Cortex of kidney (tissue), 1 donor: ENCODE measurements at places on chromosomes 16 and 17.

DNA sequence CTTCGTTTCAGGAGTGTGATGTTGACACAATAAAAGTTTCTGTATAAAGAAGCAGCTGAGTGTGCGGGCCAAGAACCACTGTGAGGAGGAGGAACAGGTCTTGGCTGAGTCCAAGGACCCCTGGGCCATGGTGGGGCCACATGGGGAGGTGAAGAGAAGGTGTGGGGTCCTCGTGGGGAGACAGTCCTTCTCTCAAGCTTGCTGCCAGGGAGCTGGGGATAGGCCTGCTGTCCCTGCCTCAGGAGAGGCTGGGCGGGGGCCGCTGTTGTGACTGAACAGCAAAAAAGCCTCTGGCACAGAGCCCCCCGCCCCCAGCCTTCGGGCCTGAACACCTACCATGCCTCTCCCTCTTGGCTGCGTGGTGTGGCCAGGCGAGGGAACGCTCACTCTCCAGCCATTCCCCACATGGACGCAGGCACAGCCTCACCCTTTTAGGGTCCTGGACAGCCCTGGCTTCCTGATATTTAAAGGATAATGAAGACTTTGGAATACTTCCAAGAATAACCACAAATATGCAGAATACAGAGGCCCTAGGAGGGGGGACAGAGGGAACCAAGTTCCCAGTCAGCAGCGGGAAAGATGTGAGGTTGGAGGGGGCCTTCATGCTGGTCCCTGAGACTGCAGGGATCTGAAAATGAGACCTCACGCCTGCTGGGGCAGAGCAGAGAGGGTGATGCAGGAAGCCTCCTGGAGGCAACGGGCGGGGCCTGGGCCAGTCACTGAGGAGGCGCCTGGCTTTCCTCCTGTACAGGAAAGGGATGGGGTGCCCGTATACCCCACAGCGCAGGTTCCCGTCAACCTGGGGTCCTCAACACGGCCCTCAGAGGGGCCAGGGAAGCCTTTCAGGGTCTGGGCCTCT, 100.0 kb upstream of the CREBBP start:
- no peak for DNase-seq

- no peak for DNase-seq
These were observed 206.4 kb downstream of the ZFHX3 start for GRCh38 chr16:72841506-72841905.

DNA sequence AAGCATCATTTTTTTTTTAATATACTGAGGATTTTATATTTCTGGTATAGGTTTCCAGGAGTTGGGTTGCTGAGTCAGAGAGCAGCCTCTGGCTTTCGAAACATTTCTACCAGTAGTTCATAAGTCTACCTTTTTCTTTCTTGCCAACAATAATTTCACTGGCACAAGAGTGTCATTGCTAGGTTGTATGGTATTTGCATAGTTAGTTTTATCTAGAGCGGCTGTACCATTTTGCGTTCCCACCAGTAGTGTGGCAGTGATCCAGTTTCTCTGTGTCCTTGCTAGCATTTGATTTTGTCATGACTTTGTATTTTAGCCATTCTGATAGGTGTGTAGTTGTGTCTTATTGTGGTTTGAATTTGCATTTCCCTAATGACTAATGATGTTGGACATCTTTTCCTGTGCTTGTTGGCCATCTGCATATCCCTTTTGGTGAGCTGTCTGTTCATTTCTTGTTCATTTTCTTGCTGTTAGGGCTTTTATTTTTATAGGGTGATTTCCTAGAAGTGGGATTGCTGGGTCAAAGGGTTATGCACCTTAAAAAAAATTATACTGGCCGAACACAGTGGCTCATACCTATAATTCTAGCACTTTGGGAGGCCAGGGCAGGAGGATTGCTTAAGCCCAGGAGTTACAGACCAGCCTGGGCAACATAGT, 39.9 kb downstream of the SNX29 start:
- no peak for DNase-seq

GRCh38 chr17:8922451-8922850, 43.1 kb downstream of the PIK3R5 start:
- DNase-seq, result no peak

DNA sequence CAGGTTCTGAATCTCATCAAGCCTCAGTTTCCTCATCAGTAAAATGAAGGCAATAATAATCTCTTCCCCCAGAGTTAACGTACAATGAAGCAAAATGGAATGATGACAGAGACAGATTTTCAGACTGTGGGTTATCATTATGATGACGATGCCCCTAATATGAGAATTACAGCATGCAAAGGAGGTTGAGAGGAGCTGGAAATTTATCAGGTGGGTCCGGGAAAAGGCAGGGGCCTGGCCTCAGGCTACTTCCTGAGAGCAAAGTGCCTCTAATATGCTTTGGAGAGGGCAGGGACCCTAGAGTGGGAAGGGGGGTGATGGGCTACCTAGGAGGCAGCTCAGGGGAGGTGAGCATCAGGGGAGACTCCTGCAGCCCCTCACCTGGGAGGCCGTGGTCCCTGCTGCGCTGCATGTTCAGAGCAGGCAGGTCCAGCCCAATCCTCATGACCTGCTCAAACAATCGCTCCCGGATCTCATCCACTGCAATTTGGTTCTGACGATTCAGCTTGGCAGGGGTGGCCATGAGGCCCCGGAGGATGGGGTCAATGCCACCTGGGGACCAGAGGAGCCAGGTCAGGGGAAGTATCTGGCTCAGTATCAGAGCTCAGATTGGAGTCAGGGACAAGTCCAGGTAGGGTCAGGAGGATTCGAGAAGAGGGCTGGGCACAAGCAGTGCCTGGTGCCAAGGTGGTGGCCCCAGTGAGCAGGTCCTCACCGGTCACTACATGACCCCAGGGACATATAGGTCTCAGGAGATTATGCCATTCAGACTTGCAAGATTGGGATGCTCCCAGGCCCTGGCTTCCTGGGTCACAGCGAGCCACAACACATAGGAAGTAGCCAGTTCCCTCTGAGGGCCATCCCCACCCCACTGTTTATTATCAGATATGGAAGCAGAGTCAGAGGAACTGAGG, 8.1 kb downstream of the MPO start:
- no peak for DNase-seq

DNA sequence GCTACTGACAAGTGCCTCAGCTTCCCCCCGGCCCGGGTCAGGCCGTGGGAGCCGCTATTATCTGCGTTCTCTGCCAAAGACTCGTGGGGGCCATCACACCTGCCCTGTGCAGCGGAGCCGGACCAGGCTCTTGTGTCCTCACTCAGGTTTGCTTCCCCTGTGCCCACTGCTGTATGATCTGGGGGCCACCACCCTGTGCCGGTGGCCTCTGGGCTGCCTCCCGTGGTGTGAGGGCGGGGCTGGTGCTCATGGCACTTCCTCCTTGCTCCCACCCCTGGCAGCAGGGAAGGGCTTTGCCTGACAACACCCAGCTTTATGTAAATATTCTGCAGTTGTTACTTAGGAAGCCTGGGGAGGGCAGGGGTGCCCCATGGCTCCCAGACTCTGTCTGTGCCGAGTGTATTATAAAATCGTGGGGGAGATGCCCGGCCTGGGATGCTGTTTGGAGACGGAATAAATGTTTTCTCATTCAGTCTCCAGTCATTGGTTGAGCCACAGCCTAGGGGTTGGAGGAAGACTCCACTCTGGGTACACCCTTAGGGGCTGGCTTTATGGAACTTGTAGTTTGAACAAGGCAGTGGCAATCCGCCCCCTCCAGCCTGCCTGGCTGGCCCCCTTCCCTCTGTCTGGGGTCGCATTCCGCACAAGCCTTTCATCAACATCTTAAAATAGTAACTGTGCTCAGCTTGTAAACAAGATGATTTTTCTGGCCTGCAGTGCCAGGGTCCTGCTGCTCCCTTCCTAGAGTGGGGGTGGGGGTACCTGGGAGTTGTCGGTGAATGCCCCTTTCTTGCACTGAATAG, 4.1 kb downstream of the SYNGR2 start:
- no peak for DNase-seq

GRCh38 chr16:72979974-72980373, 68.0 kb downstream of the ZFHX3 start:
- no peak for DNase-seq

DNA sequence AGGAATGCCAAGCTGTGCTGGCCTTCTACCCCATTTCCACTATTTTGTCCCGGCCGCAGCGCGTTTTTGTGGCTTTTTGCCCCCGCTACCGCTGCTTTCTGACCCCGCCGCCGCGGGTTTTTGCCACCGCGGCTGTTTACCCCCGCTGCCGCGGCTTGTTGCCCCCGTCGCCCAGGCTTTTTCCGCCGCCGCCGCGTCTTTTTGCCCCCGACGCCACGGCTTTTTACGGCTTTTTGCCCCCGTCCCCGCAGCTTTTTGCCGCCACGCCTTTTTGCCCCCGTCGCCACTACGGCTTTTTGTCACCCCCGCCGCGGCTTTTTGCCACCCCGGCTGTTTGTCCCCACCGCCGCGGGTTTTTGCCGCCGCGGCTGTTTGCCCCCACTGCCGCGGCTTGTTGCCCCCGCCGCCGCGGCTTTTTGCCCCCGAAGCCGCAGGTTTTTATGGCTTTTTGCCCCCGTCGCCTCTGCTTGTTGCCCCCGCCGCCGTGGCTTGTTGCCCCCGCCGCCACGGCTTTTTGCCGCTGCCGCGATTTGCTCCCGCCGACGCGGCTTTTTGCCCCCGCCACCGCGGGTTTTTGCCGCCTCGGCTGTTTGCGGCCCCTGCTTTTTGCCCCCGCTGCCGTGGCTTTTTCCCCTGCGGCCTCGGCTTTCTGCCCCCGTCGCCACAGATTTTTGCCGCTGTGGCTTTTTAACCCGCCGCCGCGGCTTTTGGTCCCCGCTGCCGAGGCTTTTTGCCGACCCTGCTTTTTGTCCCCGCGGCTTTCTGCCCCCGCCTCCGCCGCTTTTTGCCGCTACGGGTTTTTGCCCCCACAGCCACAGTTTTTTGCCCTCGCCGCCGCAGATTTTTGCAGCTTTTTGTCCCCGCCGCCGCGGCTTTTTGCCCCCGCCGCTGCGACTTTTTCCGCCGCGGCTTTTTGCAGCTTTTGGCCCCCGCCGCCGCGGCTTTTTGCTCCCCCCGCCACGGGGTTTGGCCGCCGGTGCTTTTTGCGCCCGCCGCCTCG, 520.4 kb upstream of the WSB1 start:
- no peak for DNase-seq

GRCh38 chr16:12111819-12112218, 135.3 kb downstream of the SNX29 start:
- no peak for DNase-seq

DNA sequence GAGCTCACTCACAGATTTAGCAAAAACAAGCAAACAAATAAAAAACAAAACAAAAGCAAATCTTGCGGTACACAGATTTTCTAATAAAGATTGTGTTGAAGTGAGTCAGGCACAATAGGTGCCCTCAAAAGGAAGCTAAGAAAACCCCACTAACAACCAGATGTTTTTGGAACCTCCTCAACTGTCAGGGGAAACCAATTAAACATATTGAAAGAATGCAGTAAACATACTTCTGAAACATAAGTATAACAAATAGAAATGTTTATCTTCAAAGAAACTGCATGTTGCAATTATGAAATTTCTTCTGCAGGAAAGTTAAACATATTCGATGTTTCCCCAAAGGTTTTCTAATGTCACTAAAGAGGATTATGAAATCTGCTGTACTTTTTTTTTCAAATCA, 110.5 kb upstream of the CORO6 start:
- no peak for DNase-seq

DNA sequence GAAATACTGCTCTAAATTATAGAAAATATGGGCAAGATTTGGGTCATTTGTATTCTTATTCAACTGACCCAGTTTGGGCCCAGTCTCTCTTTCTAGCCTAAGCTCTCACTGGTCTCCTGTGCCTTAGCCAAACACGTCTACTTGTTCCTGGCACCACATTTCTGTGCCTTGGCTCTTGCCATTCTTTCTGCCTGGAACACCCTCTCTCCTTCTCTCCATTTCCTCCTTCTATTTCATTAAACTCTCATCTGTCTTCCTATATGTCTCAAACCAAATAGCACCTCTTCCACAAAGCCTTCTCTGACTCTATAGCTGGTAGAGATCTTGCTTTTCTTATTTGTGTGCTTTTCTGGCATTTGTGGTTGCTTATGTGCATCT, 37.7 kb upstream of the NUFIP2 start:
- DNase-seq, result no peak

DNA sequence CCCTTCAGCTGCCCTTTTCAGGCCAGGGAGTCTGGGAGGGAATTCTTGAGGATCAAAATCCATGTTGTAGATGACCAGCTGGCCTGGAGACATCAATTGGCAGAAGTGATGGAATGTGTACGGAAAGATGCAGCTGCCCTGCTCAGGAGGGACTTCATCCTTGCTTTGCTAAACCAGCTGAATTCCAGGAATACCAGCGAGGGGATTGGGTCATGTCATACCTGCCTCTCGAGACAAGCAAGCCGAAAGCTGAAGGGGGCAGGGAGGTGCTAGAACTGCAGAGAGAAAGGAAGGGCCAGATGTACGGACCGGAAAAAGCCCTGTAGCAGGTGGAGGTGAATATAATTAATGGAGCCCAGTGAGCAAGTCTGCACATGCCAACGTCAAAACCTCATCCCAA, 25.6 kb upstream of the NTN1 start:
- DNase-seq, result no peak

- no peak for DNase-seq
These were observed 9.0 kb downstream of the IRX5 start for GRCh38 chr16:54939510-54940278.

DNA sequence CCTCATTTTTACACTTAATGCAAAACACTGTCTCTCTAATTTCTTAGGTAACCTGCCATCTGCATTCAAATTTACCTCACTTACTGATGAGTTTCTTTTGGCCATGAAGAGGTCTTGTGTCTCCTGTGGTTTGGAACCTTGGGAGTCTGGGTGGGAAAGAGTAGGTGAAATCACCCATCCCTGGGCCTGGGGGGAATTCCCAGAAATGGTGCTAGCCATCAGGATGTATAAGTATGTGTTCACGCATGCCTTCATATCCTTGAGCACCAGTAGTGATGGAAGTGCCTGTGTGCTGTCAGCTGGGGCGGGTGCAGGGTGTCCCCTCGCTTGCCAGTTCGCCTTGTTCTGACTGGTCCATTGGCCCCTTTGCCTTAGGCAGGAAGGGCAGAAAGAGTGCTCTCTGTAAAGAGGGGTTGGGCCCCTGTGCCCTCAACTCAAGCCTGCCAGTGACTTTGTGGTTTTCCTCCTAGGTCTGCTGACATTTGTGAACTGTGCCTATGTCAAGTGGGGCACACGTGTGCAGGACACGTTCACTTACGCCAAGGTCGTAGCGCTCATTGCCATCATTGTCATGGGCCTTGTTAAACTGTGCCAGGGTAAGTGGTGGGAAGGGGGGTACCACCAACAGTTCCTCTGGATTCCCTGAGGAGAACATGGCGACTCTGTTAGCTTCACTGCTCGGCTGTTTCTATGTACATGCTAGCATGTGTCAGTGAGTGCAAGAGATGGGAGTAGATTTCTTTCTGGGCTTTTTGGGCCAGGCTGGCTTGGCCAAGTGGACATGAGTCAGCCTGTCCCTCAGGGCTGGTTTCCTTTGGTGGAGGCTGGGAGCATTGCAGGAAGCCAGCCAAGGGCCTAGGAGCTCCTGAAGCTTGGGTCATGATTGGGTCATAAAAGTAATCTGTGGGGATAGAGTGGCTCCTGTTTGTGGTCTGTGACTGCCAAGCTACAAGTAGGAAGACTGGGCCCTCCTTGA, 23.2 kb downstream of the SLC7A6OS start:
- no peak for DNase-seq
